Adipocyte (in vitro differentiated cells): ENCODE measurements at places on chromosomes 2 and 18.

DNA sequence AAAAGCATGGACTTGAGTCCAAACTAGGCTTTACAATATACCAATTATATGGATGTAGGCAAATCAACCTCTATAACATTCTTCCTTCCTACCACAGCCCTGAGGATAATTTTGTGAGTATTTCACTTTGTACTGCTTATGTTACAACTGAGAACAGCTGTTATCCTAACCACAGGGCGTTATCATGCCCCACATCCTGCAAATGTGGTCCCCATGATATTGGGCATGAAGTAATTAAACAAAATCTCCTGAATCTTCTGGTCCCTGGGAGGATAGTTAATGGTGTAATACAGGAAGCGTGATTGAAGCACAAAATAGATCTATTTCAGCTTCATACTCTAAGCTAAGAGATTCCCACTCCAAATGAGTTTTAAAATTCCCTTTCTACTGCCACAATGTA is 223.6 kb downstream of the CDH20 start:
- DNase-seq, result no peak

DNA sequence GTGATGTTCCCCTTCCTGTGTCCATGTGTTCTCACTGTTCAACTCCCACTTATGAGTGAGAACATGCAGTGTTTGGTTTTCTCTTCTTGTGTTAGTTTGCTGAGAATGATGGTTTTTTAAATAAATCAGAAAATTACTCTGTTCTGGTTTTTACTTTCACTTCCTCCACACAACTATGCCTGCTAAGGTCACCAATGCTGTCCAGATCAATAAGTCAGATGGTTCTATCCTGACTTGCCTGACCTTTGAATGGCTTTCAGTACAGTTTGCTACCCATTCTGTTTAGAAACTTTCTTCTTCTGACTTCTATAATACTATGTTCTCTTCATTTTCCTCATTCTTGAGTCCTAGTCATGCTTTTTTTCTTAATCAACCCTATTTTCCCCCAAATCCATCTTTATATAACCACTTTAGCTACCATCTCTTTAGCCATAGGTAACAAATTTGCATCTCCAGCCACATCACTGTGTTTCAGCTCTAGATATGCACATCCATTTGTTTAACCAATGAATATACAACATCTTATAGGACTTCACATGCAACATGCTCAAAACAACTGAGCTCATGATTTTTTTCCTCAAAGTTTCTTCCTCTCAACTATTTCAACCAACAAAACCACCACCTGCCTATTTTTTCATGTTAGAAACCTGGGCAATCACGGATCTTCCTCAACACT is 58.8 kb upstream of the SLC38A11 start:
- DNase-seq, result no peak

GRCh38 chr2:142557391-142557790 is 320.1 kb upstream of the KYNU start:
- peak; percentile 11 for DNase-seq

DNA sequence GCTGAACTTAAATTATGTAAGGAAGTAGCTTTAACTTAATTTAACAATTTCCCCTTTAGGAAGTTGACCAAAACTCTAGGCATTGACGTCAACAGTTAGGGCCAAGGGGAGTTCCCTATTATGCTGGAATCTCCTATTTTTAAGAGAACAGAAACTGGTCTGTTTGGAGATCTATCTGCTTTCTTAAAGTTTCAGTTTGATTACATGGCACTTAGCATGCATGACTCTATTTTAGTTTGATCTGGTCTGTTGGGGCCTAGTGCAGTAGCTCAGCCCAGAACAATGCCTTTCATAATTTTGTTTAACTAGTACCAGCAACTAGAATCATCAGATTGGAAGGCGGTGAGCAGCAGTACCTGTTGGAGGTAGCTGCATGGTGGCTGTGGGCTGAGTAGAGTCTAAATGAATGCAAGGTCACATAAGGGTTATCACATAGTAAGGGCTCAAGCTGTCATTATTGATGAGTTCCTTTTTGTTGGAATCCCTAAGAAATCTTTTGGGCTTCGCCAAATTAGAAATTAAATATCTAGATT is 60.5 kb upstream of the ZNG1B start:
- DNase-seq, result no peak

DNA sequence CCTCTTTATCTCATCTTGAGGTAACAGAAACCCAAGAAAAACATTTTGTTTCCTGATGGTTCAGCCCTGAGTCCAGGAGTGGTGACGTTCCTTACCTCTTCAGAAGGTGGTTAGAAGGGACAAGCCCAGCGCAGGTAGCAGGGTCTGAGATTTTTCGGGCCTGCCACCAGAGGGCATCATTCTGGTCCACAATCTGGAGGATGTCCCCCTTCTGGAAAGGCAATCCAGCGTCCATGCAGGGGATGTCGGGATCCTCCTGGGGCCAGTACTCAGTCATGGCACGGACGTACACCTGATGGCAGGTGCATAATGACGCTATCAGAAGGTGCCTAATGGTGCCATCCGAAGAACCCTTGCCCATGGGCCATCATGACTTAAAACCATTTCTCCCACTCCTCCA is 17.7 kb downstream of the MPP4 start:
- no peak for DNase-seq

- peak; percentile 12 for DNase-seq
Measured at GRCh38 chr18:12637393-12637792, 20.5 kb downstream of the SPIRE1 start.

- peak; percentile 64 for DNase-seq
Measured at GRCh38 chr2:7745369-7745768, 828.2 kb downstream of the RNF144A start.

DNA sequence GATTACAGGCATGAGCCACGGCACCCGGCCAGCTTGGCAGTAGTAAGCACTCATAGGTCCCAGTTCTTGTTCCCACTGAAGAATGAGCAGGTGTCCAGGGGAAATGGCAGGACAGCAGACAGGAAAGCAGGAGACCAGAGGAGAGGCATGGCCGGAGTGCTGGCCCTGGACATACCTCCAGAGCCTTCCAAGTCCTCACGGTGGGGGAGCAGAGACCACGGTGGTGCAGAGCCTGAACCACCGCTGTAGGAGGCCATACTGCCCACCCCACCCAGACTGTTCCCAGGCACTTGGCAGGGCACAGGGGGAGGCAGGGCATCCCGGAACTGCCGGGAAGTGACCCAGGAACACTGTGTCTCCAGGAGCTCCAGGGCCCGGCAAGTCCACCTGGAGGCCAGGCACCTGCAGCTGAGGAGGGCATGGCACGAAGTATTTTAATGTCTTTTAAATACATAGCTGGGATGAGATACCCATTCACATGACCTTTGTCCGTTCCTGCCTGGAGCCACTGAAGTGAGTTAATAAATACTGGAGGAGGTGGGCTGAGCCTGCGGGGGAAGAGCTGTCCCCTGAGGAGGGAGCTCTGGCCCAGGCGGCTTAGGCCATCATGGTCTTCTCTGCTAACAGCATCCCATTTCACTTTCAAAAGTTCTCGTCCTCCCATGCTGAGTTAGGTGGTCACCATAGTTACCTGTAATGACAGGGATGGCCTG is 49.7 kb upstream of the TFCP2L1 start:
- DNase-seq, result no peak

GRCh38 chr18:55484773-55485172 is 103.2 kb downstream of the TCF4 start:
- DNase-seq, result no peak

GRCh38 chr2:98781822-98782221 is 50.9 kb upstream of the MGAT4A start:
- no peak for DNase-seq

DNA sequence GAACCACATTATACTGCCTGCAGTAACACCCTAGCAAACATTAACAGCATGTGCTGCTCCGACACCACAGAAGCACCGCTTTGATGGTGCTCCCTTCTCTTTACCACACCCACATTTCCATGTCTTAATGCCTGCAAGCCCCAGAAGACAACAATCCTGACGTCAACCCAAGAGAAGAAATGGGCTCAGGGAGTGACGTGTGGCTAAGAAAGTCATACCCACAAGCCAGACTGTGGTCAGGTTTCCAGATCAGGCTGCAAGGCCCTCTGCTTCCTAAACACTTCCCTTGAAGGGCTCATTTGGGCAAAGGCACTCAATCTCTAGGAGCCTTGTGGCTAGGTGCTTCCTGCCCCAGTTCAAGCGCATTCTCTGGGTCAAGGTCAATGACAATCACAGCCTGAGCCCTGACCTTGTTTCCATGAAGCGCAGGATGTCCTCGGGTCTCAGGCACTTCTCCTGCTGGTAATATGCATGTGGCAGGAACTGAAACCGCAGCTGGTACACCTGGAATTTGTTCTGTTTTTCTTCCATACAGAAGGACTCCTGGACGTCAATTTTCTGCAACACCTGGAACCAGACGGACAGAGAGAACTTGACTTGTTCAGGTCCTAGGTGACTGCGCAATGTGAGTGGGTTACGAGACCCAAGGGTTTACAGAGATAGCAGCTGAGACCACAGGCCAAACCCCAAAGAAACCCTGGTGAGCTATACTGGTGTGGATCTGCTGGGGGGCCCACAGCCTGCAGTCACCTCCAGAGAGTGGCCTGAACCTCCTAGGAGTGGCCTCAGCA is 67.2 kb downstream of the POLR1A start:
- DNase-seq, result no peak

GRCh38 chr2:149908726-149909683 is 321.4 kb upstream of the MMADHC start:
- peak; percentile 55 for DNase-seq

GRCh38 chr2:160402997-160403979 is 90.3 kb downstream of the RBMS1 start:
- DNase-seq, result no peak

DNA sequence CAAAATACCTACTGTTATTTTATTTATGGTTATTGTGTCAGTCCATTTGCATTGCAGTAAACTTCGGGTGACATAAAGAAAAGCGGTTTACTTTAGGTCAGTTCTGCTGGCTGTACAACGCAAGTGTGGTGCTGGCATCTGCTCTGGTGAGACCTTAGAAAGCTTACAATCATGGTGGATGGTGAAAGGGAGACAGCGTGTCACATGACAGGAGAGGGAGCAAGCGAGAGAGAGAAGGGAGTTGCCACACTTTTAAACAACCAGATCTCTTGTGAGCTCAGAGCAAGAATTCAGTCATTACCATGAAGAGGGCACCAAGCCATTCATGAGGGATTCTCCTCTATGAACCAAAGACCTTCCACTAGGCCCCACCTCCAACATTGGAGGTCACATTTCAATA is 2.0 kb upstream of the FAM171B start:
- DNase-seq, result no peak

- DNase-seq, result peak; percentile 24
Measured at GRCh38 chr2:56287508-56287907, 103.7 kb downstream of the CCDC85A start.

DNA sequence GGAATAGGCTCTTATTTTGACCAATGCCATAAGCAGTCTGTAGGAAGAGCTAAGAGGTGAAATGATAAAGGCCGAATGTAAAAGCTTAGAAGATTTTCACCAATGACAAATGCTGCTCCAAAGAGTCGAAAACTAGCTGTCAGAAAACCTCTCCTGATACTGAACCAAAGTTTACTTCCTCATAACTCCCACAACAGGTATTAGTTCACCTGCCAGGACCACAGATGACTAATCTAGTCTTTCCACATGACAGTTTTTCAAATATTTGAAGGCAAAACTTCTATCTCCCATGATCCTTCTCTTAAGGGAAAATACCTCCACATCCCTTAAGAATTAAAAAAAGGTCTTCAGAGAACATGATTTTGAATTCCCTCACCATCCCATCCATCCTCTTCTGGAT is 473.2 kb upstream of the SPHKAP start:
- no peak for DNase-seq

GRCh38 chr18:57149051-57149450 is 2.2 kb downstream of the BOD1L2 start:
- DNase-seq, result no peak

DNA sequence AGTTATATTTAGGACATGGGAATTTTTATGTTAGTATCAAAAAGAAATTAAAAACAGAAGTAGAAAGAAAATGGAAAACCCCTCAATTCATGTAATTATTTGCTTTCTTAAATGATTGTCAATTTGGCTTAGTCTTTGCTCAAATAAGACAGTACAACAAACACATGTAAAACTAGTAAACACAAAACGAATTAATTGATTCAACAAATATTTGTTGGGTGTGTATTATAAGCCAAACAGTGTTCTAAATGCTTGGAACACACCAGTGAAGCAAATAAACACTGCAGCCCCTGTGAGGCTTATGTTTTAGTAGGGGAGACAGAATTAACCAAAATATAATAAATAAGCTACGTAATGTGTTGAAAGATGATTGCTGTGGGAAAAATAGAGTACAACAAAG is 234.5 kb upstream of the STON1 start:
- no peak for DNase-seq

- DNase-seq, result no peak
Measured at GRCh38 chr2:242012956-242013764, 143.6 kb downstream of the RTP5 start.

DNA sequence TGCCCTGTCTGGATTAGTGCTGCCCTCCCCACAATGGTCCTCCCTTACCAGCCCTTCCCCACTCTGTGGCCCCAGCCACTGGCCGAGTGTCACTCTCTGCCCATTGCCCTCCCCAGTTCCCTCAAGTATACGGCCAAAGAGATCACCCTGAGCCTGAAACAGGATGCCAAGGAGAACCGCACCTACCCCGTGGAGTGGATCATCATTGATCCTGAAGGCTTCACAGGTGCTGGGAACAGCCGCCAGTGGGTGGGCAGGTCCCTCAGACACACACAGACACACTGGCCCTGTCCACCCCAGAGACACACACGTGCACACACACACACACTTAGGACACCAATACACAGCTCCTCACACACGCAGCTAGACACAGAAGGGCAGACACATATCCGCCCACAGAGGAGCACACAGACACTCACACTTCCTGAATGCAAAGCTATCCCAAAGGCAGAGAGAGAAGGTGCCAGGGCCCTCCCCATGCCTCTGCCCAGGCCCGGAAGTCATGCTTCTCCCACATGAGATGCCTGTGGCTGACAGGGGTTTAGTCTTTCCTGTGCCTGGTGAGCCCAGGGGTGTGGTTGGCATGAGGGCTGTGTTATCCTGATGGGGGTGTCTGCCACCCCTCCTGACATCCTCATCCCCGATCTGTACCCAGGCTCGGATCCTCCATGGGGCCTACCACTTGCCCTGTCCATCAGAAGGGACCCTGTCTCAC is 2.9 kb downstream of the CHRND start:
- no peak for DNase-seq

DNA sequence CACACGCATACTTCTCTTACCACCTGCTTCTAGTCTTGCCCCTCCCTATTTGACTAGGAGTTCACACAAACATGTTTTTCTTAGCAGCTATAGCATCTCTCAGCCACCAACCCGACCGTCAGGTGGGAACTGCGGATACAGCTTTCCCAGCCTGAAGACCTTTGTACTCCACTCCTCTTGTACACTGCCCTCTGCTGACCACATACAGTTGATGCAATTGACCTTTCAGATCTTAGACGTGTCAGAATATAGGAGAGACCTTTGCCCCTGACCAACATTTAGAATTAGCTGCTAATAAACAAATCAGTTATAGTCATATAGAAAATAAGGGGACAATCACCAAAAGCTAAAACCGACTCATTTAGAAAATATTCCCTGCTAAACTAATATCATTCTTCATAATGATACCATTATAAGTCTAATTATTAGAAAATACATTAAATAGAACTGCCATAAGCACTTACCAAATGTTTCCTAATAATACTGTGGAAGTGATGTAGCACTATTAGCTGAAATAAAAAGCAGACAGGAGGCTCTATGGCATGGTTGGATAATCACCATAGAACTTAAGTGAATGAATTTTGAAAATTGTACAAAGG is 208.4 kb downstream of the RAD51AP2 start:
- DNase-seq, result peak; percentile 75
